ENCODE measurements at places on chromosomes 7 and 10.

DNA sequence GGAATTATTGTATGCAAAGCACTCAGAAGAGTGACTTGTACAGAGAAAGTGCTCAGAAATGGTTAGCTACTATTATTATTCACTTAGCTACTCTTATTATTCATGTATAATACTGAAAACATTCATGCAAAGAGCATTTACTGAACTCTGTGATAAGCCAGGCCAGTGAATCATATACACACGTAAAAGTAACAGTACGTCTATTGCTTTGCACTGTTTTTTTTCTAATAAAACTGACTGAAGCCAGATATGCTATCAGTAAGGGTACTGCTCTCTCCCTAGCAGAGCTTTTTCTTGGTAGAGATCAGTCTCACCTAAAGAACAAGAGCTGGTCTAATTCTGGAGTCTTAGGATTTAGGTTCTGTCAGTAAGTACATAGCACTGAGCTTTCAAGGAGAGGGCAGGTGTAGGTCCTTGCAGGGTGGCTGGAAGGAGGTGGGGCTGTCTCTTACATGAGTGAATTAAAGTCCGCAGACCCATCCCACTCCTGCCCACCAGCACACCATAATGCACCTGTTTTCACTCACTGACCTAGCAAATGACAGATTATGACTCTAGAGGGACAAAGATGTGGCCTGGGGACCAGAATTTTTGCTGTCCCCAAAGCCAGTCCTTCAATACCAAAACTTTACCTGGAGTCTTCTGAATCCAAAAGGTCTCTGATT is 145.9 kb downstream of the ARID5B start:
- no peak for DNase-seq

DNA sequence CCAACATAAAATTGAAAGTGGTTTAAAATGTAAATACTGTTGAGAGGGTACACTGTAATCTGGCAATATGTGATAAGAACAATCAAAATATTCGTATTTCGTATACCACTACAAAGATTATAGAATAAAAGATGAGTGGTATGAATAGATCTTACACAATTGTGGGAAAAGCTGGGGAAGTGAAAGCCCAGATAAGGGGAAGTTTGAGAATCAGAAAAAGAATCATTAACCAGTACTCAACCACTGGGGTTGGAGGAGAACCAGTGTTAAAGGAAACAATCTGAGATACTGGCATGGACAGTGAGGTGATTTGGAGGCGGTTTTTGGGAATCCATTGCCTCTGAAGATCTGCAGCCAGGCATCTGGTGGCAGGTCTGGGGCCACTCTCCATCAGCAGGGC is 59.7 kb upstream of the CDK14 start:
- DNase-seq = no peak

- DNase-seq = no peak
Observed at GRCh38 chr10:99467236-99467999, 37.0 kb upstream of the GOT1 start.

GRCh38 chr7:150412518-150413488 is 33.7 kb downstream of the ZNF775 start:
- no peak for DNase-seq
